ENCODE measurements at places on chromosomes 7 and 10.

GRCh38 chr7:70435634-70436033 lies 696.3 kb upstream of the GALNT17 start:
- no peak for DNase-seq

GRCh38 chr10:96890172-96890513 lies 58.0 kb downstream of the LCOR start:
- no peak for DNase-seq

DNA sequence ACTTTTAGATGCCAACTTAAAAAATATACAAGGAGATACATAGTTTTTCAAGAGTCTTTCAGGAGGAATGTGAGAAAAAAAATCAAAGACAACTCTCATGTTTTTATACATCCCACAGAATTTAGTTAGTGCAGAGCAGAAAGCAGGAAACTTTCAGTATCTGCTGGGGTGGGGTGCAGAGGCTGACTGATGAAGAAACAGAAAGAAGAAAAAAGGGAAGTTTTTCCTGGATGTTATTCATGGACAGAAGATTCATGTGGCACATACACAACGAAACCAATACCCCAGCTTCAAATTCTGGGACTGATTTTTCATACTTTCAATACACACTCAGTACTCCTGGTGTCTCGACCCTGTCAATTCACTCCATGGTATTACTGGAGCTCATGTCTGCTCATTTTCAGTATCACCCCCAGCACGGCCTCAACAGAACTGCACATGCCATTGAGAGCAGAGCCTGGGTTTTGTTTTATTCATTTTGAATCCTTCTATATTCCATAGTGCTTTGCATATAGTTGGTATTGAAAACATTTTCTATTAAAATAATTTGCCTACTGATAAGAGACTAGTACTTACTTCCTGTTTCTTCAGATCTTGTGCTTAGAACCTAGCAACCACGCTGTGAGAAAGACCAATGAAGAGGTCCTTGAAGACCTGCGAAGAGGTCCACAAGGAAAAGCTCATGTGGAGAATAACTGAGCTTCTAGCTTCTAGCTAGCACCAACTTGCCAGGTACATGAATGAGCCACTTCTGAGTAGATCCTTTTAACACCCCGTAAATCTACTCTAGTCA lies 49.0 kb downstream of the NDUFB2 start:
- no peak for DNase-seq

GRCh38 chr7:23477962-23478866 lies 7.9 kb upstream of the IGF2BP3 start:
- no peak for DNase-seq

- no peak for DNase-seq
These were observed 37.5 kb downstream of the TAS2R41 start for GRCh38 chr7:143514995-143515735.

- no peak for DNase-seq
These were observed 409.4 kb downstream of the GRM8 start for GRCh38 chr7:126843336-126843735.

DNA sequence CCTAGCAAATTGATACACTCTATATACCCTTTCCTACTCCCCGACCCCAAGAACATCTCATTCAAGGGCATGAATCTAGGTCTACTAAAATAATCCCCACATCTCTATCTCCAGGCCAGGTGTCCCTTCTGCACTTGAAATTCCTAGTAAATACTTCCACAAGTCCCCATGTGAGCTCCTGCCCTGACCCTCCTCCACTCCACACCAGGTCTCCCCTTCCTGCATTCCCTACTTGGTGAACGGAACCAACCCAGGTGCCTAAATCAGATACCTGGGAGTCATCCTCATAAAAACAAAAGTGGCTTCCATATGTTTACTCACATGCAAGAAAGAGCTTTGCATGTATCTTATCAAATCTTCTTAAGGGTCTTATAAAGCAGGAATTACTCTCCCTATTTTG lies 69.2 kb downstream of the COA1 start:
- DNase-seq: no peak

- no peak for DNase-seq
These were observed 251.1 kb upstream of the MEOX2 start for GRCh38 chr7:15937571-15937970.

DNA sequence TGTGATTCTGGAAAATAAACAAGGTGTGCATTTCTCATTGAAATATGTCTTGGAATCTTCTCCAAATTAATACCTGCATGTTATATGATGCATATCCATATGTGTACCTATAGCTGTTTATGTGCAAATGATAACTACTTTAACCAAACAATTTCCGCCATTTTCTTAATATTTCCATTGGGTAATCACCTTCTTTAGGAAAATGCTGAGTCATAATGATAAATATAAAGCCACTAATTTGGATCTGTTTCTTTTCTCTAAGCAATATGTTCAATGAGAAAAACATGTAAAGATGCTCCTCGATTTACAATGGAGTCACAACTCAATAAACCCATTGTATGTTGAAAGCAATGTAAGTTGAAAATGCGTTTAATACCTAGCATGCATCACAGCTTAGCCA lies 574.4 kb downstream of the CNTNAP2 start:
- DNase-seq: no peak

GRCh38 chr10:50991456-50992355 lies 82.6 kb upstream of the PRKG1 start:
- DNase-seq: no peak

- DNase-seq: no peak
These were observed 962 bp downstream of the ZKSCAN1 start for GRCh38 chr7:100016215-100016901.

DNA sequence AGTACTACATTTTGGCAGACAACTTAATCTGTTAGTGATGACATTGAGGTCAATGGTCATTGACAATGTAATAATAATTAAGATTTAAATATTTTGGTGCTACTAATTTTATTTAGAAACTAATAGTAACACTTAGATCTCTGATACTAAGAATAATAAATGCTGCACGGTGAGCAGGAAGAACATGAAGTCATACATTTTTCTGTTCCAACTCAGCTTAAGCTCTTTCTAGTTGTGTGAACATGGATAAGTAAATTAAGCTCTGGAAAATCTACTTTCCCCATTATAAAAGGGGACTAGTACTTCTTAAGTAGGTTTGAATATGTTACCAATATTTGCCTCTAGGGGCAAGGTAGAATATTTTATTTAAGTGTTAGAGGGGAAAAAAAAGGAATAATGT lies 65.9 kb upstream of the MEOX2 start:
- no peak for DNase-seq

DNA sequence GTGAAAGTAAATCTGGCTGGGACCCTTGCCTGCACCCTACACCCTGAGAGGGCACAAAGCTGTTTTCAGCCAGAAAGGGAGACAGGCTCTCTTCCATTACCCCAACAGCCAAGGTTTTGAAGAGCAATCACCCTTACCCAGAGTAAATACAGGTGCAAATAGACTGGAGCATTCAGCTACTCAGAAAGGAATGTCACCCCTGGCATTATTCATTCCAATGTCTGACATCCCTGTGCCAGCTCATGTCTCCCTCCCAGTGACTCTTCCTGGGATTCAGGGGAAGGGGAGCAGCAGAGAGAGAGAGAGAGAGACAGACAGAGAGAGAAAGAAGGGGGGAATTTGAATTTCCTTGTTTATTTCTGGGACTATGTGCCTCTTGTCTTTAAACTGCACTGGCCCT lies 611.8 kb downstream of the SORCS3 start:
- DNase-seq: no peak

DNA sequence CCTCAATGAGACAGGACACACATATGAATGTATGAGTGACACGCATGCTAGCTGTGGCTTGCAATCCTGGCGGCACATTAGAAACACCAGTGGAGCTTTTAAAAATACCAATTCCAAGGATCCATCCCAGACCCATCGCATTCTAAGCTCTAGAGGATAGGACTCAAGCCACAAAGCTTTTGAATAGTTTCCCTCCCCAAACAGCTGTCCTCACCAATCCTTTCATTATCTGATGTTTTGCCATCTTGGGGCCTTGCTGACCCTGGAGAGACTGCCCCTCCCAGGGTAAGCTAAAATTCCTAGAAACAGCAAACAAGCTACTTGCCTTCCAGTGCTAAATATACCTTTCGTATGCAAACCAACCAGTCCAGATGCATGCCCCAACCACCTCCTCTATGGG lies 8.9 kb upstream of the TM9SF3 start:
- DNase-seq: no peak

GRCh38 chr10:18159557-18159956 lies 19.3 kb downstream of the CACNB2 start:
- no peak for DNase-seq

DNA sequence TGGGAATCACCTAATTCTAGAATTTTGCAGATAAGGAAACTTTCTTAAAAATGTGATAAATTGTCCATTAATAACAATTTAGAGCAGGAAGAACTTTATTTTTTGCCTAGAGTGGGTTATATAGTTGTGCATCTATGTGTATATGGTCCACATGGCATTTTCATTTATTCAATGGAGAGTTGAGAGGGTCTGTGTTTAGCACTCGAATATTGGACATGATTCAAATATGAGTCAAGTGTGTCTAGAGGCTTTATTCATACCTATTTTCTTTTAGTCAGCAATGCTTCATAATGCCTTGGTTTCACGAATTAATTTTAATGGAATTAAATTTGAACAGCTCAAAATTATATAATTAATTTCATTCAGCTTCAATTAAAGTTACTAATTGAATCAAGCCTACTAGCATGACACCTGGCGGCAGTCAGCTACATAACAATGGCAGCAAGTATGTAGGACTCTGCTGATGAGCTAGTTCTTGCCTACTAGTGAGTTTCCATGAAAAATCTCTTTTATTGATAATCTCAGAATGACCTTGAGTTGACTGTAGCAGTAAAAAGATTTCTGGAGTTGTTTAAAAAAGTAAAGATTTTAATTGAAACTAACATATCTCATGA lies 17.7 kb downstream of the MDFIC start:
- DNase-seq: no peak

DNA sequence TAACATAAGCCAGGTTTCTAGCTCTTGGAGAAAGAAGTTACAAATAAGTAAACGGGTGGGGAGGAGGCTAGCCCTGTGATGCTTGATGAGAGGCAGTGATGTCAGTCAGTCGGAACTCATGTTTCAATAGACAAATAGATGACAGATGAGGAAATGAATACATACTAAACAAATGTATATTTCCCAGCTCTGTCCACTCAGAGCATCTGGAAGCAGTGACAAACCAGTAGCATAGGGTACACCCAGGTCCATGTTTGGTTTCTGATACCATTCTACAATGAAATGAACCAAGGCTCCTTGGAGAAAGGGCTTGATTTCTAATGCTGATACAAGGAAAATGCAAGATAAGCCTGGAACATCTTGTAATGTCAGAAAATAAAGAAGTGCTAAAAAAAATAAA lies 30.6 kb downstream of the PODXL start:
- no peak for DNase-seq

GRCh38 chr10:49595713-49596492 lies 14.2 kb upstream of the SLC18A3 start:
- DNase-seq: no peak

DNA sequence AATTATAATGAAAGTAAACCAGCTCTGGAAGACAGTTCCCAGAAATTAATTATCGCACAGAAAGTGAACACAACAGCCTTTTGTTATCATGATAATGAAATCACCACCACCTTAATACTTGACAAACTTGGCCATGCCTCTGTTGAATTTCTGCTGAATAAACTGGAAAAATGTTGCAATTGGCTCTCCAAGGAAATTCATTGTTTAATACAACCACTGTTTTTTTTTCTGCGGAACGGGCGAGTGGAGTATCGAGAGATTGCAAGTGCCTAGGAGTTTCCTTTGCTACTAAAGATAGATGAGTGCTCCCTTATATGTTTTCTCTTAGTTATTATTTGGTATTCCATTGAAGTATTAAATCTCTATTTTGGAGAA lies 657.0 kb downstream of the SDK1 start:
- DNase-seq: no peak

DNA sequence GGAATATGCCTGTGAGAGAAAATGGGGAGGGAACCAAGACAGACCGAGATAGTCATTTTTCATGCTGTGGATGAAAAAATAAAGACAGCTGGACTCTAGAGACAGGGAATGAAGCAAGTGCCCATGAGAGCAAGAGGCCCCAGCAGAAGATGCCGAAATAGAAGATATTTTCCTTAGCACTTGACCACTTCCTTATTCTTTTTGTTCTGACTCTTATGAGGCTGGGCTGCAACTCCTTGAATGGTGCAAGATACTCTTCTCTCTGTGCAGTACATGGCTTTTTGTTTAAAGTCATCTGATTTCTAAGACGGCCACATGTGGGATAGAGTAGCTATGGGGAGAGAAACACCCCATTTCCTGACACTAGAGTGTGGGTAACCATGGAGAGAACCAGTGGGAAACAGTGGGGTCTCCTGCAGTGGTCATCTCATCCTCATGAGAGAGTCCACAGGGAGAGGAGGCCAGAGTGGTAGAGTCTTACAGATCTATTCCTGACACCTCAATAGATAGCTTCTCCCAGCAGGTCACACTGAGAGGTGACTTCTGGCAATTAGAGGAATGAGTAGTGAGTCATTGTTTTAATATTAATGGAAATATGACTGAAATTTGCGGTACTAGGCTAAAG lies 18.0 kb upstream of the VCL start:
- no peak for DNase-seq

- DNase-seq: no peak
These were observed 1396.8 kb downstream of the GATA3 start for GRCh38 chr10:9451211-9451773.

- peak; percentile 14 for DNase-seq
These were observed 106.2 kb downstream of the PLXDC2 start for GRCh38 chr10:19922236-19922963.

- DNase-seq: no peak
These were observed 65.9 kb upstream of the SYPL1 start for GRCh38 chr7:106177738-106178592.

DNA sequence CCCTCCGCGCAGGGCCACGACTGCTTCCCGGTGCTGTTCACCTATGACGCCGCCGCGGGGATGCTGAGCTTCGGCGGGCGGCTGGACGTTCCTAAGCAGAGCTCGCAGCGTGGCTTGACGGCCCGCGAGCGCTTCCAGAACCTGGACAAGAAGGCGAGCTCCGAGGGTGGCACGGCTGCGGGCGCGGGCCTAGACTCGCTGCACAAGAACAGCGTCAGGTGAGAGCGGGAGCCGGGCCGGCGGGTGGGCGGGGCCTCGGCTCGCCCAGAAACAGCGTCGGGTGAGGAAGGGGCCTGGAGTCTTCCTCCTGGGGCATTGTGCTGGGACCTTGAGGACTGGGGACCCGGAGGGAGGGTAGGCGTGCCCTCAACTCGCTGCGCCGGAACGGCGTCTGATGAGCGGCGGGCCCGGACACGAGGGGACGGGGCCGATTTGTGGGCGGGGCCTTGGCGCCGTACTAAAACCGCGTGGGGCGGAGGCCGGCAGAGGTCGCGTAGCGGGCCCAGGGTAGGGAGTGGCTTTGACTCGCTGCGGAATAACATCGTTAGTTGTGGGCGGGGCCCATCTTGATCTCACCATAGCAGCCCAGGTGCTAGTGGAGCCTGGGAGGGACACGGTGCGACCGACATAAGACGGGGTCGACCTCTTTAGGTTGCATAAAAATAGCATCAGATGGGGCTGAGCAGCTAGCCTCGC lies 15.6 kb downstream of the PDAP1 start:
- no peak for DNase-seq

GRCh38 chr10:73065441-73065840 lies 31.2 kb downstream of the P4HA1 start:
- no peak for DNase-seq

- no peak for DNase-seq
These were observed 5.3 kb upstream of the GIMAP5 start for GRCh38 chr7:150731916-150732315.

- no peak for DNase-seq
These were observed 31.6 kb downstream of the CCDC3 start for GRCh38 chr10:12969951-12970350.

Measured in AG09319 (cell line).